ENCODE measurements at places on chromosomes 1 and 21.

DNA sequence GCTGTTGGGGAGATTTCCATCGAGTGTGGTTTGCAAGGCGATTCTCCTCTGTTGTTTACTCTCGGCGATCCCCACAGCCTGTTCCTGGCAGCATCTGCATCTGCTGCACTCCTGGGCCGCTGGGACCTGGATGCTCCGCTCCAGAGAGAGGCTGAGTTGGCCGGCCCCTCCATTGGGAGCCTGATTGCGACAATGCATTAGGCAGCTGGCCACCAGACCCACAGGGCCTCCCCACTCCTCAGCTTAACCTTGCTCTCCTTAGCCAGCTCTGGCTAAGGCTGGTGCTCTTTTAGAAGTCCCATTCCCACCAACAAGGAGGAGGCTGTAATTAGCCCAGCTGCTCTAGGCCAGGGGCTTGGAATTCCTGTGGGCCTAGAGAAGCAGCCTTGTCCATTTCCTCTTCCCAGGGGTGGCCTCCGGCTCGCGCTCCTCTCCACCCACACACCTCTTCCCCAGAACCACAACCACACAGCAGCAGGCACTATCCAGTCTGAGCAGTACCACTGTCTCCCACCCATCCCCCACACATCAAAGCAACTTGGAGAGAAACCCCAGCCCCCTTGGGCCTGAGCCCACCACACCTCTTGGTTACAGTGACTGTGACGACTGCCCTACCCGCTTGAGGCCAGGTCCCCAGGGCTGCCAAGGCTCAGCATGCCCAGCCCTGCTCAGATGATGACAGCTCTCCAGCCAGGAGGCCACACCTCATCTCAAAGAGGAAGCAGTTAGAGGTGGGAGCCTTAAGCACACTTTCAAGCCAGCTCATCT, 193.8 kb upstream of the EDN2 start:
- no peak for DNase-seq

DNA sequence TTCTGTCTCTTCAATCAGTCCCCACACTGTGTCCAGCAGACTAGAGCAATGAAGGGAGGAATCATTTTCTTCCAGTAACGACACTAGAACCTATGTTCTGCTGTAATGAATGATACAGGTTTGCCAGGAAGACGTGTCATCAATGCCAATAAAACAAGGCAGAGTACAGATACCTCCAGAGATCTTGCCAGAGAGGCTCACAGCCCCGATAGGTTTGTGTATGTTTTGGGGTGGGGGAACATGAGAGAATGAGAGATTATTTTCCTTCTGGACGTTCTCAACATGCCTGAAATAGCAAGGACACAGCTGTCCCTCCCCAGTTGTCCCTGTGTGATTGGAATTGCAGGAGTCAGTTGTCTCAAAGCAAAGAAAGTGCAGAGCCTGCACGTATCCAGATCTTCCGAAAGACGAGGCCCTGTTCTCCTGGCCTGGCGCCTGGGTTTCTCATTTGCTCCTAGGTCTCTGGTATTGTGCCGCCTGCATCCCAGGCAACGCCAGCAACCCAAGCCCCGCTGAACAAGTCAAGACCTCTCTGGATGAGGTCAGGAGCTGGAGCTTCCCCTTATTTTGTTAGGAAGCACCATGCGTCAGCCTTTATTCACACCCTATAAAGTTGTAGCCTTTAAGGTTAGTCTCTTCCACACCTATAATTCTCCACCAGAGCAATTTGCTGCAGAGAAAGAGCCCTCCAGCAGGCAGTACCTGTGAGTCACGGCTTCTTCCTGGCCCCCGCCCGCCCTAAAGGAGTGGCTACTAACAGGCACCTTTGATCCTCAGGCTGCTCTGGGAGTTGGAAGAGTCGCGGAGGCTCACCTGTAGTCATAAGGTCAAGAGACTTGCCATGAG, 130.5 kb downstream of the TOMM20 start:
- DNase-seq, result no peak

GRCh38 chr1:108645564-108646184, 15.2 kb downstream of the HENMT1 start:
- DNase-seq, result no peak

GRCh38 chr1:70542030-70542429, 131.0 kb downstream of the CTH start:
- no peak for DNase-seq

DNA sequence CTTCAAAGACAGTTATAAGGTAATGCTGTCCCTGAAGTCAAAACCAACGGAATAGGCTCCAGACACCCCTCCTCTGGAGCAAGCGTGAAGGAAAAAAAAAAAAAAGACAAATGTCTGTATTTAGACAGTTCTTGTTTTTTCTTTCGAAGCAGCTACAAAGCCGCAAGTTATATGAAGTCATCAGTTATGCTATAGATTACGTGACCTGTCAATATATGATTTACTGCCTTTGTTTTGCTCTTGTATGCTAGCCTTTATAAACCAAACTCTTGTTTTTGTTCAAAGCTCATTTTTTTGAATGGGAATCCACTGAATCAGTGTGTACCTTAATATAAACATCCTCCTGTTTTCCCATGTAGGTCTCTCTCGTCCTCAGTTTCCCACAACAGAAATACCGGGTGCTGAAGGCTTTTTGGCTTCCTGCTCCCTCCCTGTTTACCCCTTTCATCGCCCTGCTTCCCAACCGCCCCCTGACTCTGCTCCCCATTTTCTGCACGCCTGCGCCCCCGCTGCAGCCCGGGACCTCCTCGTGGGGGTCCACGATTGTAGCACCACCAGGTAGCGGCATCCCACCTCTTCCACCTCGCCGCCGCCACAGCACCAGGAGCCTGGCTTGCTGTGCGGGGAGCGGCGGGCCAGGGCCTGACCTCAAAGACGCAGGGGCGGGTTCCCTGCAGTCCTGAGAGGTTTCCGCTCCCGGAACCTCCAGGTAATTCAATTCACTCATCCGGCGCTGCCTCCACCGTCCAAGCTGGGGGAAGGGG, 5.2 kb upstream of the ZNF678 start:
- DNase-seq, result no peak

Data from MM.1S (cell line).